ENCODE measurements at places on chromosomes 3 and 15. TPM values are rescaled to one million over a fixed set of nuclear protein-coding genes. Genes with fewer than 3 reads are reported as not detected.
A peak's percentile ranks its signal among the peaks of the same experiment; 100 is the strongest.

The BCL2A1 gene
- 0.86 TPM for total RNA-seq

DNA sequence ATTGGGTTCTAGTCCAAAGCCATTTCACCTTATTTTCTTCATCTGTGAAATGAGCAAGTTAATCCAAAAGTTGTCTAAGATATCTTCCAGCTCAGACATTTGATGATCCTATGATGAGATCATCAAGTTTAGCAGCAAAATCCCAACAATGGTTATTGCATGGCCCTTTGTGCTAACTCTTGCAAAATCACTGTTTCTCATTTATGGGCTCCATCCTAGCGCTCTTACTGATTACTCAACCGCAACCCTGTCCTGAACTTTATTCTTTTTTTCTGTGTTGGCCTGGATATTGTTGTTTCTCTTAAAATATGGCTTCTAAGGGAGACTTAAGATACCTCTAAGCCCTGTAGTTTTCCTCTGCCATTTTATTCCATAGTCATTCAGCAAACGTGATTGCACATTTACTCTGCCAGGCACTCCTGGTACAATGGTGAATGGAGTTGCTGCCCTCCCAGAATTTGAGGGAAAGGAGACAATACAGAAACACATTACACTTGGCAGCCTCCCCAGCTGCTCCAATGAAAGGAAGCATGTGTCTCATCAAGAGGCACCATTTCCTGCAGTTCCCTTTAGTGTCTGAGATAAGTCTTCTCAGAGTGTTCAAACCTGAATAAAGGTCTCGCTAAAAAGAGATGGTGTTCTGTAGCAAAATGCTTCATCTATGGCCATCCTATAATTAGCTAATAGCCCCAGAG, 4.4 kb downstream of the GXYLT2 start:
- DNase-seq, result peak; percentile 52
- no peaks in the 10 kb centered on the region for H3K36me3 ChIP-seq
- H3K4me1 ChIP-seq, result no peaks in the 10 kb centered on the region
- H3K27ac ChIP-seq, result peak overlapping the region; percentile 30
- H3K4me3 ChIP-seq, result no peak overlapping the region

- peaks cover 13% of the 10 kb centered on the region for H3K4me1 ChIP-seq
- H3K36me3 ChIP-seq, result no peaks in the 10 kb centered on the region
- H3K27ac ChIP-seq, result no peak overlapping the region
- no peaks in the 10 kb centered on the region for H3K27me3 ChIP-seq
Measured at GRCh38 chr15:98700519-98700918, 52.2 kb downstream of the IGF1R start.

DNA sequence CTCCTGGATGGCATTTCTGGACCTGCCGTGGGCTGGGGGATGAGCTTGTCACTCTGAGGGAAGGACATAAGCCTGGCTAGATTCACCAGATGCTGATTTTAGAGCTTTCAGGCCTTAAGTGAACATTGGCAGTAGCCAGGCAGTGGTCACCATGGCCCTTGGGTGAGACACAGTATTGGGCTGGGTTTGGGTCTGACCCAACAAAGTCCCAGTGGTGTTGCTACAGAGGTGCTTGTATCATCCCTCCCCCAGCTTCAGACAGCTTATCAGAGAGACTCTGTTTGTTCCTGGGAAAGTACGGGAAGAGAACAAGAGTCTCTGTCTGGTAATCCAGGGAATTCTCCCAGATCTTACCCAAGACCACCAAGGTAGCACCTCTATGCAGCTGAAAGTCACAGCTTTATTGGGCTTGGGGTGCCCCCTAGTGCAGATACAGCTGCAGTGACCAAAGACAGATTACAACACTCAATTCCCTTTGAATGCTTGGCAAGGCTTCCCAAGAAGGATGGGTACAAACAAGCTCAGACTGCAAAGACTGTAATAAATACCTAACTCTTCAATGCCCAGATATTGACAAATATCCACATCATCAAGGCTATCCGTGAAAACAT, 9.8 kb upstream of the RUVBL1 start:
- DNase-seq, result peak; percentile 36
- no peak overlapping the region for H3K4me3 ChIP-seq
- no peaks in the 10 kb centered on the region for H3K36me3 ChIP-seq

DNA sequence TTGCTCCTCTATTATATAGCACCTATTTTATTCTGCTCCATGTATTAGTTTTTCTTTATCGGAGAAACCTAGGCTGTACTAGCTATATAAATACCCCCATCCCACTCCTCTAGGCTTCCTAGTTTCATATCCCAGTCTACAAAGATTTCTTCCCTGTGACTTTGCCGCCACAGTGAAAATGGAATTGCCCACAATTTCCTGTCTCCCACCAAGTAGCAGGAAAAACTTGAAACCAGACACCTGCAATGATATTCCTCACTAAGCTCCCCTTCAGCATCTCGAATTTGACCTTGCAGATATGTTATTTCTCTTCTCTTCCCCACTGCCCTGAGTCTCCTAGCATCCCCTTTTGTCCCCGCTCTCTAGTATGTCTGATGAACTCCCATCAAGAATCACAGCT, 685.8 kb upstream of the CCDC54 start:
- DNase-seq, result no peak
- H3K36me3 ChIP-seq, result no peaks in the 10 kb centered on the region
- H3K4me3 ChIP-seq, result no peak overlapping the region
